Activated T-helper 1 cell treated with anti-CD3 and anti-CD28 coated beads, Interleukin-12 subunit alpha, Interleukin-12 subunit beta, Interleukin-2, Interleukin-4 antibody, amounts not matched to agents 30 ng/mL and 10 ng/mL and 1 ng/mL, durations not matched to agents 14 hours and 24 hours and 36 hours (primary cell): ENCODE measurements at places on chromosomes 3 and 15.

DNA sequence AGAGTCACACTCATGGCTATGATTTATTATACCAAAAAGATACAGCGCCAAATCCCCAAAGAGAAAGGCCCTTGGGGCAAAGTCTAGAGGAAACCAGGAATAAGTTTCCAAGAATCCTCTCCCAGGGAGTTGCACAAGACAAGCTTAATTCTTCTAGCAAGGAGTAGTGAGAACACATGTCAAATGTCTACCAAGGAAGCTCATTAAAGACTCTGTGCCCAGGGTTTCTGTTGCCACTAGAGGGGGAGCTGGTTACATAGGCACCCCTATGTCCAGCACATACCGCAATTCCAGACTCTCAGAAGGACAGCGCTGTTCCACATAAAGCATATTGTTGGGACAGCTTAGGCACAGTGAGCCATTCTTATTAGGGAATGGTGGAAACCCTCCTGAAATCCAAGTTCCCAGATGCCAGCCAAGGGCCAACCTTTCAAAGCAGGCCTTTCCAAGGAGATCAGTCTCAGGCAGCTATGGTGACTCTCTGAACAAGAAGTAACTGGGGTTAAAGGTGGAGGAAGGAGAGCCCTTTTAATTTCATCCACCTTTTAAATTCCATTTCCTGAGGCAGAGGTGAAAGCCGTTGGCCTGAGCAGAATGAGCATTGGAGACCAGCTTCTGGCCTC lies 194.2 kb downstream of the UACA start:
- no peak overlapping the region for H3K4me3 ChIP-seq
- H3K27ac ChIP-seq, result no peak overlapping the region
- H3K27me3 ChIP-seq, result peaks cover 5% of the 10 kb centered on the region
- peaks cover 6% of the 10 kb centered on the region for H3K4me1 ChIP-seq

- H3K27me3 ChIP-seq, result no peaks in the 10 kb centered on the region
- no peak overlapping the region for H3K4me3 ChIP-seq
- H3K36me3 ChIP-seq, result no peaks in the 10 kb centered on the region
- H3K4me1 ChIP-seq, result no peaks in the 10 kb centered on the region
Measured at GRCh38 chr15:87930457-87930856, 326.1 kb downstream of the NTRK3 start.

GRCh38 chr3:120682095-120682681 lies at the start of gene HGD:
Gene HGD, minus strand, starts transcription at chr3:120682239. Its CDS starts 128 bp downstream, at chr3:120682111.
- H3K27ac ChIP-seq, result no peak within 1 kb of the TSS
- H3K4me3 ChIP-seq, result no peak within 1 kb of the TSS
- H3K36me3 ChIP-seq, result no peaks in the 10 kb centered on the region
- H3K4me1 ChIP-seq, result peaks cover 10% of the 10 kb centered on the region

- H3K36me3 ChIP-seq, result no peaks in the 10 kb centered on the region
- H3K4me1 ChIP-seq, result no peaks in the 10 kb centered on the region
- peaks cover 9% of the 10 kb centered on the region for H3K27me3 ChIP-seq
- no peak for DNase-seq
Measured at GRCh38 chr3:66980791-66981190, 17.3 kb upstream of the KBTBD8 start.

- H3K4me1 ChIP-seq, result no peaks in the 10 kb centered on the region
- peaks cover 1% of the 10 kb centered on the region for H3K27me3 ChIP-seq
- DNase-seq, result no peak
- no peak overlapping the region for H3K4me3 ChIP-seq
- H3K27ac ChIP-seq, result no peak overlapping the region
Measured at GRCh38 chr3:52857133-52857532, 22.3 kb upstream of the MUSTN1 start.

DNA sequence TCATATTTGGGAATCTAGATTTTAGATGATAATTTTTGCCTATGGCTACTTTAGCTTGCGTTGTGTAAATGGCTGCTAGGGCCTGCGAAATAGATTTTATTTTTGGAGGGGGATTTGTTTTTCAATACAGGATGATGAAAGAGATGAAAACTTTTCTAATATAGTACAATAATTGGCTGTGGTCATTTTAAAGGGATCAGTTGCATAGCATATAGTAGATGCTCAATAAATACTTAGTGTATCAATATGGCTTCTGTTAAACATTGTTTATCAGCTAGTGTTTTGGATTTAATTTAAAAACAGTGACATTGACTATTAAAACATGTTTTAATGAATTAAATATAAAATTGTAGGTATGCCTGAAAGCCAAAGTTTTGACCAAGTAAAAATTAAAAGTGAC lies 6.9 kb upstream of the CHD2 start:
- H3K36me3 ChIP-seq, result peaks cover 66% of the 10 kb centered on the region
- no peak overlapping the region for H3K27ac ChIP-seq
- no peaks in the 10 kb centered on the region for H3K27me3 ChIP-seq
- peak overlapping the region; percentile 69 for H3K4me3 ChIP-seq
- no peak for DNase-seq

DNA sequence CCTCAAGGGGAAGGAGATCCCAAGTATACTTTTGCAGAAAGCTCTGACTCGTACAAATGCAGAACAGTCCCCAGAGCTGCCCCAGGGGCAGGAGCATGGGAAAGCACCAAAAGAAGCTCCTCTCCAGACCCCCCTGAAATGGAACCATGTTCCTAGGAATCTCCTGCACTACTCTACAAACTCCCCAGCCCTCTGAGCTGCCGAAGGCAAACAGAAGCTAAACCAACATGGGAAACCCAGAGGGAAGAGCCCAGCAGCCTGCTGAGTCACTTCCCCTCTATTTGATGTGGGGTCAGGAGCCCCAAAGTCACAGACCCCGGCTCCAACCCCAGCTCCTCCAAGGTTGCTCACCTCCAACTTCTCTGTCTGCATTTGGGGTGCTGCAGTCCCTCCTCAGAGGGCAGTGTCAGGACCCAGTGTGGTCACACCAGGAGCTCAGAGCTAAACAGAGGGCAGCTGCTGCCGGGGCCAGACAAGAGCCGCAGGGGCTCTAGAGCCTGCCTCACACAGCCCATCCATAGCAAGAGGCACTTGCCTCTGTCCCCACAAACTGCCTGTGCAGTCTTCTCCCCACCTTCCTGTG lies 3.8 kb upstream of the PLXNA1 start:
- H3K4me3 ChIP-seq, result no peak overlapping the region
- H3K27me3 ChIP-seq, result peaks cover 12% of the 10 kb centered on the region

DNA sequence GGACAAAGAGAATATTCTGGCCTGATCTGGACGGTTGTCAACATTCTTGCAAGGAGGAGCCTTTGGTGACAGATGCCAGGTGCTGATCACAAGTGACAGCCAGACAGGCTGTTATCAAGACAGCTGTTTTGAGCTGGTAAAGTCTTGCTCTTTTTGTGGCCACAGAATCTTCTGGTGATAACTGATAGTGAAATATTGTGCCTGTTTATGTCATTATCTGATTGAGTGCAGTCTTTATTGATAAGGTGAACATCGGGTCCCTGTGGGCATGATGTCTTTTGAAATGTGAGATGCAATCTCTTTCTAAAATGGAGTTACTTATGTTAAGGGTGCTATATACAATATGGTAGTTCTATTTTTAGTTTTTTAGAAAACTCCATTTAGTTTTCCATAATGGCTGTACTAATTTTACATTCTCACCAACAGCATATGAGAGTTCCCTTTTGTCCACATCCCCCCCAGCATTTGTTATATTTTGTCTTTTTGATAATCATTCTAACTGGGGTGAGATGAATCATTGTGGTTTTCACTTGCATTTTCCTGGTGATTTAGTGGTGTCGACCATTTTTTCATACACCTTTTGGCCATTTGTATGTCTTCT lies 10.7 kb downstream of the CEP63 start:
- no peak overlapping the region for H3K27ac ChIP-seq
- DNase-seq, result no peak
- no peaks in the 10 kb centered on the region for H3K27me3 ChIP-seq
- peaks cover 28% of the 10 kb centered on the region for H3K4me1 ChIP-seq

- no peak for DNase-seq
- no peaks in the 10 kb centered on the region for H3K4me1 ChIP-seq
- H3K27ac ChIP-seq, result no peak overlapping the region
- H3K36me3 ChIP-seq, result no peaks in the 10 kb centered on the region
- no peak overlapping the region for H3K4me3 ChIP-seq
- H3K27me3 ChIP-seq, result no peaks in the 10 kb centered on the region
Measured at GRCh38 chr15:95590533-95591044, 739.9 kb upstream of the NR2F2 start.

DNA sequence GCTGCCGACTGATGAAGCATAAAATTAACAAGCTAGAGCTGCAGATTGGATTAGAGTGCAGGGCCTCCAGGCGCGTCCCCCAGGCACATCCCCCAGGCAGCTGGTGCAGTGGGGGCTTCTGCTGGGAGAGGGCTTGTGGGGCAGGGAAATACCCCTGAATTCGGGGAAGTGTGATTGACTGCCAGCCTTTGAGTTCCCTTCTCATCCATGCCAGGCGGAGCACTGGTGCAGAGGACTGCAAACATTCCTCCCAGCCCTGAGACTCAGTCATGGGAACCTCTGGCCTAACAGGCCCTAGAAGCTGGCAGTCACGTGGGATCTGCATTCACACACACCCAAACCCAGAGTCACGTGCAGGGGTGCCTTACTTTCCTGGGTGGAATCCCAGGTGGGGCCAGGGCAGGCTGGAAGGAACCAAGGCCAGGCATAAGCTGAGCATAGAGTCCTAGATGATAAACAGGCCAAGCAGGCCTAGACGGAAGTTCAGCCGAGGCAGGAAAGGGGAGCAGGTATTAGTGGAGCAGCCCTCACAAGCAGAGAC lies 46.2 kb upstream of the SEC22A start:
- no peak overlapping the region for H3K4me3 ChIP-seq
- H3K36me3 ChIP-seq, result peaks cover 30% of the 10 kb centered on the region
- H3K4me1 ChIP-seq, result no peaks in the 10 kb centered on the region
- DNase-seq, result no peak

DNA sequence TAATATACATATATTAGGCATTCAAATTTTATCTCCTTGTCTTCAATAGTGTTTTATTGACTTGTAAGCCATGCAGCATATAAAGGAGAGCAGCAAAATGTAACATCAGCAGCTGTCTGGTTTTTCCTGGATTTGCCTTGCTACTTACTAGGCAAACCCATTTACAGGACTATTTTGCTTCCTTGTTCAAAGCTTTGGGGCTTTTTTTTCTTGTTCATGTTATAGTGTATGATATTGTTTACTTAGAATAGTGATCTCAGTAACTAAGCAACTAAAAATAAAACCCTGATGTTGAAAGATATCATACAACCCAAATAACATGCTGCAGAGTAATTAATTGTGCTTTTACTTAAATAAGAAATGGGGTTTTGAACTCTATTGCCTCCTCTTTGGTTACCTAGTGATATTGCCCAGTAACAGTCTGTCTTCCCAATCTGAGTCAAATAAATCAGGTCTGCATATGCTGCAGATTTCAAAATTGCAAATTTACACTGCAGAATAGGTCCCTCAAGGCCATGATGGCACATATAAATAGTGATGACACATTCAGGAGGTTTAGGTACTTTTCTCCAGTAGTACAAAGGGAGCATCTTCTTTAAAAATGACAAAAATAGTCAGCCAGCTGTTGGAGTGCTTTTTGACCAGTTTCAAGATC lies 578.1 kb upstream of the NECTIN3 start:
- no peak for DNase-seq
- H3K27ac ChIP-seq, result no peak overlapping the region
- no peaks in the 10 kb centered on the region for H3K4me1 ChIP-seq

GRCh38 chr15:49696433-49696832 lies 75.6 kb downstream of the DTWD1 start:
- no peak overlapping the region for H3K27ac ChIP-seq
- no peaks in the 10 kb centered on the region for H3K4me1 ChIP-seq
- H3K4me3 ChIP-seq, result no peak overlapping the region
- H3K27me3 ChIP-seq, result peaks cover 9% of the 10 kb centered on the region
- no peaks in the 10 kb centered on the region for H3K36me3 ChIP-seq
- no peak for DNase-seq

DNA sequence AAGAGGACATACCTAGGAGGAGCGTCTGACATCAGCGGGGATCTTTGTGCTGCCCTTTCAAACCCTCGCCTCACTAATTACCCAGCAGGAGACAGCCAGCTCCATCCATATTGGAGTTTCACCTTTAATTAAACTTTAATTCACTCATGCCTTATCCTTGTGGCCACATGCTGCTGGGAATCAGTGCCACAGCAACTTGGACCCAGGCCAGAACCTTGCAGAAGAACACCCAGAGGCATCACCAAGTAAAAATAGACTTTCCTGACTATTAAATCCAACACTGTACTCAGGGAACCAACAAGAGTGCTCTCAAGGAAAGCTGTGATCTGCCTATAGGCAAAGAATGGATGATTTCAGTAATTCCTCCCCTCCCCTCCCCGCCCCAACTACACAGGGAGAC lies 23.9 kb downstream of the EIF1B start:
- no peak overlapping the region for H3K27ac ChIP-seq
- no peak overlapping the region for H3K4me3 ChIP-seq
- DNase-seq, result no peak
- no peaks in the 10 kb centered on the region for H3K4me1 ChIP-seq
- no peaks in the 10 kb centered on the region for H3K36me3 ChIP-seq
- peaks cover 5% of the 10 kb centered on the region for H3K27me3 ChIP-seq

DNA sequence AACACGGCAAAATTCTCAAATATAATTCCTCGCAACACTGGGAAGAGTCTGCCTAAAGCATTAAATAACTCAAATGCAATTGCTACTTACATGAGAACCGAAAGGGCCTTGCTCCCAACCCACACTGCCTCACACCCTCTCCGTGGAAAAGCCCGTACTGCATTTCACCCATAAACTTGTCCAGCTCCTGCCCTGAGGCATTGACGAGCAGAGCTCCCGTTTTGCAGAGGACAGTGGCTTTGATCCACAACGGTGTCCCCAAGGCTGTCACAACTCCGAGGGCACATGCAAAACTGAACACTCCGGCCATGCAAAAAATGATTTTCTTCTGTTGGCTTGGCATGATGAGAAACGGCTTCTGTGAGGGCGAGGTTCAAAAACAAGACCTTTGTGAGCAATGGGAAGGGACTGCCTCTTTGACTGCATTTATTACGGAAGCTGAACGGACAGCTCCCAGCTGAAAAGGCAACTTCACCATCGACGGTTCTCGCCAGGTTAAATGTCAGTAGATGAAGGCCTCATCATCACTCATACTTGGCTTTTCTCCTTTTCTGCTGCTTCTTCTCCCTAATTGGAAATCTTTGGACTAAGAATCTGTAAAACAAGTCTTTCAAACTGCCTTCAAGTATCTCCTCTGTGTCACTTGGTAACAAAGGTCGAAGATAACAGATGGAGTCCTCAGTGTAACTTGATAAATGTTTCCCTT lies at the start of gene CLRN1:
Gene CLRN1 (minus strand): TSS at position 362 of the 706 bp plus-strand sequence. CDS start 19 bp downstream, at position 343.
- DNase-seq, result no peak
- H3K4me3 ChIP-seq, result no peak within 1 kb of the TSS
- H3K4me1 ChIP-seq, result no peaks in the 10 kb centered on the region
- no peaks in the 10 kb centered on the region for H3K36me3 ChIP-seq
- H3K27me3 ChIP-seq, result peaks cover 4% of the 10 kb centered on the region
